Right lobe of liver (tissue), 6 donors: ENCODE measurements at places on chromosomes 1 and 21. TPM values are rescaled to one million over a fixed set of nuclear protein-coding genes. Genes with fewer than 3 reads are reported as not detected.

The NPPB gene
- total RNA-seq: not detected

The CELA2B gene
- total RNA-seq: not detected

The TTC34 gene
- 0.23 TPM for total RNA-seq

The OLFML2B gene
- 1.8 TPM for total RNA-seq

The CHIA gene
- not detected for total RNA-seq

The PCP4 gene
- total RNA-seq: not detected

The EXTL1 gene
- not detected for total RNA-seq

The TMEM52 gene
- 2.3 TPM for total RNA-seq

The UBXN10 gene
- total RNA-seq: 2.4 TPM

The LCE1C gene
- total RNA-seq: not detected

The KPRP gene
- not detected for total RNA-seq

The KCNN3 gene
- 0.33 TPM for total RNA-seq

The MYBPHL gene
- not detected for total RNA-seq

The YARS1 gene
- 37.4 TPM for total RNA-seq

The GOLPH3L gene
- total RNA-seq: 4.1 TPM

The OR6N1 gene
- total RNA-seq: not detected

The SPRR3 gene
- total RNA-seq: 0.31 TPM

The CRP gene
- 3,661 TPM for total RNA-seq

The FCRL4 gene
- not detected for total RNA-seq
